Fibroblast of the aortic adventitia (primary cell): ENCODE measurements at places on chromosomes 12 and 14.
A peak's percentile ranks its signal among the peaks of the same experiment; 100 is the strongest.

- no peak for DNase-seq
These were observed 10.7 kb downstream of the CCDC63 start for GRCh38 chr12:110857528-110857927.

DNA sequence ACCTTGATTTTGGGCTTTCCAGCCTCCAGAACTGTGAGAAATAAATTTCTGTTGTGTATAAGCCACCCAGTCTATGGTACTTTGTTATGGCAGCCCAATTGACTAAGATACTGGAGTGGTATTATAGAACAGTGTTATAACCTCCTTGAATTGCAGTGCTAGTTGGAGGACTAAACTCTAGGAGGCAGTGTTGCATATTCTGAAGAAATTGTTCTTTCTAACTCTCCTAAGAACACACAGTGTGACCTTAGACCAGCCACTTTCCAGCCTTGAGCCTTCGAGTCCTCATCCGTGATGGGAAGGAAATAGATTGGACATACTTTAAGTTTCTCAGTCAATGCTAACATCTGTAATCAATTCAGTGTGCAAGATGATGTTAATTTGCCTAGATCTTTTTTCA, 22.4 kb upstream of the LRRC10 start:
- DNase-seq, result no peak

DNA sequence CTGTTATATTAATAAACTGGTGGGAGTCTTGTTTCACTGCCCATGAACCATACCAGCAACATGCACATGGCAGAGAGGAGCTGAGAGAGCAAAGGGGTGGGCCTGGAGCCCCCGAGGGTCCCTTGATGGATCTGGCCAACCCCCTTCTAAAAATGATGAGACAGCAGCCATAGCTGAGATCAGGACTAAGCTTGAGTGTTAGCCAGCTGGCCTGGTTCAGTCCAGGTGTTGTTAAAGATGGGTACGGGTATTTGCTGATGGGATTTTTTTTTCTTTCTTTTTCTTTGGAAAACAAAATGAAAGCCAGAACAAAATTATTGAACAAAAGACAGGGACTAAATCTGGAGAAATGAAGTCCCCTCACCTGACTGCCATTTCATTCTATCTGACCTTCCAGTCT, 16.0 kb downstream of the PCBP2 start:
- DNase-seq, result no peak

GRCh38 chr12:18872770-18873169, 134.9 kb downstream of the CAPZA3 start:
- no peak for DNase-seq

DNA sequence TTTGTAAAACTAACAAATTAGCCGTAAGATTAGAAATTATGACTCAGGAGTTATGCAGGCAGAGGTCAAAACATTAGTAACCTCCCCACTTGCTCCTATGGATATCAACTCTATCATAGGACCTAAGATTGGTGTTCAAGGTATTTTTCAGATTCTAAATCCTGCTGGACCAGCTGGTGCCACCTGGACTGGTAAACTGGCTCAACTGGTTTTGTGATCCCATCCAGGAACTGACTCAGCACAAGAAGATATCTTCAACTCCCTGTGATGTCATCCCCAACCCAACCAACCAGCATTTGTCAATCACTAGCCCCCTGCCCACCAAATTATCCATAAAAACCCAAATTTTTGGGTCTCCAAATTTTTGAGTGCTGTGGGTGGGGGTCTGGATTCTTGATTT, 98.1 kb upstream of the OR4E1 start:
- DNase-seq, result no peak

- DNase-seq, result no peak
These were observed 9.1 kb downstream of the RIMBP2 start for GRCh38 chr12:130706885-130707570.

- no peak for DNase-seq
These were observed 501.1 kb downstream of the VRK1 start for GRCh38 chr14:97298331-97298730.

- DNase-seq, result no peak
These were observed 103.9 kb upstream of the TMEM132C start for GRCh38 chr12:128163086-128163485.

- peak; percentile 42 for DNase-seq
These were observed 1.4 kb downstream of the SYNE3 start for GRCh38 chr14:95515080-95515489.
